ENCODE measurements at places on chromosomes 3 and 15. TPM values are rescaled to one million over a fixed set of nuclear protein-coding genes. Genes with fewer than 3 reads are reported as not detected.
A peak's percentile ranks its signal among the peaks of the same experiment; 100 is the strongest.

DNA sequence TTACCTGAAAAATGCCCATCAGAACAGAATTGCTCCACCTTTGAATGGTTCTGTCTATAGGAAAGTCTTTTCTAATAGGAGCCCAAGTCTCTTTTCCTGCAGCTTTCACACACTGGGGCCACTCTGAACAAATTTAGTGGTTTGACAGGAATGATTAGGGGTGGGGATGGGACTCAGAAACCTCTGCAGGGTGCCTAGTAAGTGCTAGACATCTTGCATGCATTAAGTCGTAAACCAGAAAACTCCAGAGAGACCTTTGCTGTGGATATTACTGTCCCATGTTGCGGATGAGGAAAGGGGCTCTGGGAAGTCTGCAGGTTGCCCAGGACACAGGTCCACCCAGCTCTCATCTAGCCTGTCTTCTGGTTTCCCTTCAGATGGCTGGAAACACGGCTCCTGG lies 189.7 kb downstream of the OPA1 start:
- no peak for DNase-seq

DNA sequence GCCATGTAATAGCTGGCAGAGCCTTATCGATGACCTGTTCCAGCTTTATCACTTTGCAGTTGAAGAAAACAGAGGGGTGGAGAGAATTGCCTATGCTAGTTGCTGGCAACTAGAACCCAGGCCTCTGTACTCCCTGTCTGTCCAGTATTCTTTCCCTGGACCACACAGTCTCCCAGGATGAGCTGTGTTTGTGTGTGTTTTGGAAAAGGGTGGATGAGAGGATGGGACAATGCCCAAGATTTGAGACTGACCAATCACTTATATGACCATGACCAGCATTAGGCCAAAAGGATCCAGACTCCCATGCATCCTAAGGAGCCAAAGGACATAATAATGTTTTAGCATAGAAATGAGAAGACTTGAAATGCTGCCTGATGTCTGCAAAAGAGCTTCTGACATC lies 102.6 kb downstream of the CD200R1L start:
- DNase-seq, result no peak

GRCh38 chr3:175149675-175150074 lies 290.5 kb downstream of the NAALADL2 start:
- DNase-seq, result no peak

GRCh38 chr3:134752761-134753461 lies 42.1 kb upstream of the EPHB1 start:
- no peak for DNase-seq

DNA sequence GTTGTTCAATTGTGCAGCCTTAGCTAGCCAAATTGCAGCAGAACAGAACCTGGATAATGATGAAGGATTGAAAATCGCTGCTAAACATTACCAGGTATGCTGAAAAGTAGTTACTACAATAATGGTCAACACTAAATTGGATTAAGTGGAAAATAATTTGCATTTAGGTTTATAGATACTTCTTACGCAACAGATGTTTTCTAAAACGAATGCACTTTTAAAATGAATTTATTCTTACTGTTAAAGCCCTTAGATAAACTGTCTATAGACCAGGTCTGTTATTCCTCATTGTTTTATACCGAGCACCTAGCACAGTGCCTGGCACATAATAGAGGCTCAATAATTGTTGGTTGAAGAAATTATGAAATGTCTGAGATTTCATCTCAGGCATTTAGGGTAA lies 23.6 kb downstream of the PDCD6IP start:
- no peak for DNase-seq

- no peak for DNase-seq
Observed at GRCh38 chr3:73179601-73180000, 118.1 kb downstream of the EBLN2 start.

GRCh38 chr15:30859091-30859874 lies 44.4 kb upstream of the FAN1 start:
- peak; percentile 32 for DNase-seq

GRCh38 chr15:70436428-70436827 lies 326.9 kb downstream of the UACA start:
- no peak for DNase-seq

DNA sequence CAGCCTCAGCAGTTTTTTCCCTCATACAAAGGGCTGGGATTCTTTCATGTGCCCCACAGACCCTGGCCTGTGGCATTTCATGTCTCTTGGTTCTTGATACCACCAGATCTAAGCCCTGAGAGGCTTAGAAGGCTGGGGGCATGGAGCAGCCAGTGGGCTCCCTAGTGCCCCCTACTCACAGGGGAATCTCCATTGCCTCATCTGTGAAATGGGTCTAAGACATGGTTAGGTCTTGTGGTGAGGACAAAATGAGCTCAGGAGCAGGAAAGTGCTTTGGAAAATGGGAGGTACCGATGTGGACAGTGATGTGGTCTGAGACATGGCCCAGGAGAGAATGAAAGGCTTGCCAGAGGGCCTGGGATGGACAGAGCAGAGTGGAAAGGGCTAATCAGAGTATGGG lies 94.3 kb downstream of the SMAD6 start:
- DNase-seq, result no peak

GRCh38 chr3:126948980-126949535 lies 33.9 kb upstream of the PLXNA1 start:
- DNase-seq, result no peak

DNA sequence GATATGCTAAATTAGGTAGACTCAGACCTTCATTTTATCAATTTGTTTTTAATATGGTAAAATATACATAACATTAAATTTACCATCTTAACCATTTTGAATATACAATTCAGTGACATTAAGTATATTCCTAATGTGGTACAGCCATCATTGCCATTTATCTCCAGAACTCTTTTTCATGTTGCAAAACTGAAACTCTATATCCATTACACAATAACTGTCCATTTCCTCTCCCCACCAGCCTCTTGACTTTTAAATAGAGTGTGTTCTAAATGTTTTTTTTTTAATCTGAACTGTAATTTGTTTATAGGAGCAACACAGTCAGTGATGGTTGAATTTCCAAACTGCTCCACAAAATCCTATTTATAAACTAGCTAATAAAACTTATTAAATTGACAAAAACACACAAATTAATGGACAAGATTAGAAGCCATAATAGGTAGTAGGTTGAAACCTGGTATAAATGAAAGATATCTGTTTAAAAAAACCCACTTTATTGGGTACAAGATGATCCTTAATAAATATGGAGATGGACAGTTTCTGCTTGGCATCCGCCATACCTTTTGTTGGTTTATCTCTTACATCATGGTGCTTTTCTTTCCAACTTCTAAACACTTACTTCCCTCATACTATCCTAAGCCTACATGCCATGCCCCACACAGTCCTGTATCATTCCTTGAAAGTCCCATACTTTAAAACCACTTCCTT lies 142.4 kb downstream of the ZPLD1 start:
- DNase-seq, result no peak

DNA sequence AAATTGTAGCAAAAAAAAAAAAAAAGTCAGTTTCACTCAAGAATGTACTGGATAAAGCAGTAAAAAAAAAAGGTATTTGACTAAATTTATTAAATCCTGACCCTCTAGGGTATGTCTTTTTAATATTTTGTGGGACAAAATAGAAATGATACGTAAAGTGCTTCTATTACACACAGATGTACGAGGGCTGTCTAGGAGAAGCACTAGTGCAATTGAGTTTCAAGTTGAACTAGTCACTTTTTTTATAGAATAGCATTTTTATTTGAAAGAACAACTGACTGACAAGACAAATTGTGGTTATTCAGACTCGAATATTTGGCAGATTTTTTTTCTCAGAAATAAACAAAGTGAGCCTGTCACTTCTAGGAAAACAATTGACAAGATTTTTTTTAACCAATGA lies 49.0 kb downstream of the CCDC54 start:
- no peak for DNase-seq

GRCh38 chr3:158057666-158058065 lies 48.6 kb downstream of the SHOX2 start:
- DNase-seq, result no peak

GRCh38 chr3:122893282-122893681 lies 98.4 kb downstream of the SLC49A4 start:
- DNase-seq, result no peak

DNA sequence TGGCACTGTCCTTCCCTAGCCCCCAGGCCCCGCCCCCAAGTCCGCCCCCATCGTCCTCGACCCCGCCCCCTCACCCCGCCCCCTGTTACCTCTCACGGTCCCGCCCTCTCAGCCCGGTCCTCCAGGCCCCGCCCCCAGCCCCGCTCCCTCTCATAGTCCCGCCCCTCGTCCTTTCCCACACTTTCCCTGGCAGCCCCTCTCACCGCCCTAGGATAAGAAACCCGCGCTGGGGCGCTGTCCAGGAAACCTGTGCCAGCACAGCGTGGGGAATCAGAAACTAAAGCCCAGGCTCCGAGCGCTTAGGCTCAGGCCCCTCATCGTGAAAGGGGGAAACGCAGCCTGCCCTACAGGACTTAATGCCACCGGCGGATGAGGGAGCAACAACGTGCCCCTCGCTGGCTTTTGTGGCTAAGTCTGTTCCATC lies 20.9 kb downstream of the TRPM1 start:
- DNase-seq, result peak; percentile 20

GRCh38 chr3:11558002-11558401 lies 85.7 kb downstream of the VGLL4 start:
- no peak for DNase-seq

DNA sequence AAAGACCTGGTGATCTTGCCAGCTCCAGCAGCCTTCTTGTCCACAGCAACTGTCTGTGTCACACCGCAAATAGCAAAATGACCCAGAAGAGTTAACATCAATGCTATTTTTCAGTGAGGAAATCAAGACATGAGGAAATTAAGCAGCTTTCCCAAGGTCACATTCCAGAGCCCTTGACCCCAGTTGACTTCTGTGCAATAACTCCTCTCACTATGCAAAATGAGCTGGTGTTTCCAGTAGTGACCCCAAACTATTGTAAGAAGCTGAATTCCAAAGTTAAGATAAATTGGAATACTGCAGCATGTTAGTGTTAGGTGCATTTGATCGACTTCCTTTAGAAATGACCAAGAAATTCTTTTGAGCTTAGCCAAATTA lies 172.8 kb upstream of the SNTN start:
- DNase-seq, result no peak

GRCh38 chr15:23647421-23648370 lies at the start of gene MAGEL2:
Gene MAGEL2, minus strand, starts transcription at chr15:23647867. Its CDS starts 125 bp downstream, at chr15:23647742.
- no peak for DNase-seq

DNA sequence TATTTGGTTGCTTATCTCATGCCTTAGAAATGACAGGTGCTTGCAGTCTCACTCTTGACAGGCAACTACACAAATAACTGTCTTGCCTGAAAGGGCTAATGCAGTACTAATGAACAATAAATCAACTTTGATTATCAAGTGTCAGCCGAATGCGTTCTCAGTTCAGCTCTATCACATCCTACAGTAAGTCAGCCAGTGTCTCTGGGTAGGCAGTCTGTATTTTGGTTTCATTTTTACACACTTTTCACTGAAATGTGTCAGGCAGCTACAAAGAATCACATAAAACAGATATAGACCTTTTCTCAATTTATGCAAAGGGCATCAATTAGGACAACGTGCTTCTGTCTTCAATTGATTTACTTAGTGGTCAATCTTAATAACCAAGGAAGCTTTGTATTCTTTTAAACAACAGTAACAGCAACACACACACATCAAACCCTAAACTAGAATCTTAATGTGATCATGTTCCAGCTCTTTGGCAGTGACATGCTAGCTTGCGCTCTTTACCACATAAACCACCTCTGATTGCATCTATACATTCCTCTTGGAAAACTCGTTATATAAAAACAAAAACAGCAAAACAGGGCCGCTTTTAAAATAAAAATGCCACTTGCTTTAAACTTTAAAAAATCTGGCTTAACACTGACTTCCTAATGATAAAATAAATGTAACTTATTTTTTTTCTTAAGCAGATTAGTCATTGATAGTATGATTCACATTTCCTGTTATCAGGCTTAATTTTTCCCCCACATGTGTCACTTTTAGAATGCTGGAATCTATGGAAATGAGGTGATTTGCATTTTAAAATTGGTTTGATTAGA lies 520.4 kb downstream of the FOXP1 start:
- no peak for DNase-seq

GRCh38 chr15:48449734-48450133 lies 118.5 kb downstream of the DUT start:
- no peak for DNase-seq

- no peak for DNase-seq
Observed at GRCh38 chr15:62334536-62334935, 169.5 kb upstream of the C2CD4B start.

DNA sequence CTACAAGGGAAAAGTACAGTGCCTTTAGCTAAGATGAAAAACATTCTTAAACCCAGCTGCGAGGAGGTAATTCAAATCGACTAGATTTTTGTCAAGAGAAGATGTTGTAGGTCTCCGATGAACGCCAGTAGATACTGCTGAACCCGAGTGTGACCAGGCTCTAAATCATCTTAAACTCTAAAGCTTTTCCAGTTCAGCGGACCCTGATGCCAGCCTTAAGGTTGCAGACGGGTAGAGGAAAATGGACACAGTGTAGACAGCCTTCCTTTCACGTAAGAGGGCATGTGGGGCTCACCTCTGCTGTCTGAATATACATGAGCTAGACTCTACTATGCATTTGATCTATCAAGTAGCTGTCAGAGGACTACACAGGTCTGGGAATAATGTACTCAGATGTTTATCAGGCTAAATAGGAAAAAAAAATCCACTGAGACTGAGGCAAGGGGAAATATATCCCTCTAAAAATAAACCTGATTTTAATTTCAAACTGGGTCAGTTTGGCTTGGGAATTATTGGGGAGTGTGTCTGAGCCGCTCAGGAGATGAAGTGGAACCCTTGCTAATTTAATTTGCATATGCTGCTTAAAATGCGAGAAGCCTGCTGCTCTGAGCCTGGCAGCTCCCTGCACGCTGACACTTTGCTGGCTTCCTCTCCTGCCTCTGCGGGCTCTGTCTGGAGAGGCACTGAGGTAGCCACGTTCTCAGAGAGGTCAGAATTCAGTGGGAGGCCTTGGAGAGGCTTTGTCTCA lies 151.9 kb downstream of the CADPS start:
- DNase-seq, result no peak

DNA sequence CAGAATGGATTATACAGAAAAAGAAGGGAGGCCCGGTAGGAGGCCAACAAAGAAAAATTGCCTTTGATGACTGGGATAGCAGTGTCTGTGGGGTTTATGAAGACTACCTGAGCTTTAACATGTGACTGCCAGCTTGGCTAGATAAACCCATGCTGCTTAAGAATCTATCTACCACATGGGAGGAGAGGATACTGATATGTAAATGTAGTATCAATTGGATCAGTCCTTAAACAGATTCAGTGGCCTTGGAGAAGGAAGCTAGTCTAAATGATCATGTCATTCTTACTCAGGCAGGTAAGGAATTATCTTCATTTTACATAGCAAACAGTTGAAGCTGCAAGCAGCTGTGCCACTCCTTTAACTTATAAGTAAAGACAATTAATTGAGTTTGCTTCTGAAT lies 50.0 kb upstream of the SYNPR start:
- no peak for DNase-seq

GRCh38 chr3:122826278-122826677 lies 31.4 kb downstream of the SLC49A4 start:
- DNase-seq, result no peak

DPPA4 gene
- total RNA-seq, result not detected

MNS1 gene
- 2.6 TPM for total RNA-seq

P3H2 gene
- 37.9 TPM for total RNA-seq

SCAANT1 gene
- not detected for total RNA-seq

AGBL1 gene
- not detected for total RNA-seq

HHLA2 gene
- total RNA-seq, result 0.91 TPM

GPR160 gene
- 16.1 TPM for total RNA-seq

ETFA gene
- total RNA-seq, result 241 TPM

CTDSPL gene
- 56.5 TPM for total RNA-seq

CATSPER2 gene
- total RNA-seq, result 1.4 TPM

APPL1 gene
- total RNA-seq, result 40.0 TPM

SLC24A5 gene
- total RNA-seq, result not detected

VIPR1 gene
- total RNA-seq, result 3.7 TPM

SLC22A14 gene
- 0.14 TPM for total RNA-seq

ZMYND10 gene
- total RNA-seq, result 0.23 TPM
